ENCODE measurements at places on chromosomes 5 and 9.

GRCh38 chr5:74651710-74652109, 11.2 kb upstream of the ENC1 start:
- no peak for DNase-seq

- DNase-seq, result no peak
These were observed 107.3 kb downstream of the DAB2IP start for GRCh38 chr9:121758693-121759092.

- no peak for DNase-seq
These were observed 112.0 kb downstream of the DOCK8 start for GRCh38 chr9:326667-327066.

DNA sequence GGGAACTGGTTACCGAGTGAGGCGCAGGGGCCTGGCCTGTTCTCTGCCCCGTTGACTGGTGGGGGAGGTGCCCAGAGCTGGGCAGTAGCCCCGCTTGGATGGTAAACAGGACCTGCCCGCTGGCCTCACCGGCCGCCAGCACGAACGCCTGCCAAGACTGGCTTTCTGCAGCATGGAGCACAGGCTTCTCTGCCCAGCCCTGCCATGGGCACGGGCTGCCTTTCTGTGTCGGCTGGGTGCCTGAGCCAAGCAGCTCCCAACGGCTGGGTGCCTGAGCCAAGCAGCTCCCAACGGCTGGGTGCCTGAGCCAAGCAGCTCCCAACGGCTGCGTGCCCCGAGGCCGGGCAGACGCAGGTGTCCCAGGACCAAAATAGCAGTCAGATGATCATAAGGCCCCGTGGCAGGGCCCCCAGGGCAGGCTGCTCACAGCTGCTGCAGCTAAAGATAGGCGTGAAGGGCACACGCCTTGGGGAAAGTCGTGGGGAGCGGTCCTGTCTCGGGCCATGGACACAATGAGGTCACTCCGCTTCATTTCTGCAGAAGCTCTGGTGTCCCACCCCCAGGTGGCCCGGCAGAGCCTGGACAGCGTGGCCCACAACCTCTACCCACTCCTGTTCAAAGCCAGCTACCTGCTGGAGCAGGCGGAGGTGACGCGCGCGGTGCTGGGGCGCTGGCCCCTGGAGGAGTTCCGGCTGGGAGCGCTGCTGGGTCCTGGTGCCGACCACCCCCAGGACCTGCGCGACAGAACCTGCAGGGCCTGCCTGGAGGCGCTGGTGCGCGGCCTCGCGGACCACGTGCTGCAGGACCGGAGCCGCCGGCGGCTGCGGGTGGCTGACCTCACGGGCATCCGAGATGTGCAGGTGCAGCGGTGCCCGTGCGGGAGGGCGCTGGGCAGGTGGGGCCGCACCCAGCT, at the start of gene LRRC14B:
Gene LRRC14B (plus strand): TSS at position 460 of the 913 bp plus-strand sequence. CDS start 44 bp downstream, at position 504.
- DNase-seq, result no peak

All from T-helper 1 cell (primary cell).